ENCODE measurements at places on chromosomes 5 and 9.
A peak's percentile ranks its signal among the peaks of the same experiment; 100 is the strongest.

DNA sequence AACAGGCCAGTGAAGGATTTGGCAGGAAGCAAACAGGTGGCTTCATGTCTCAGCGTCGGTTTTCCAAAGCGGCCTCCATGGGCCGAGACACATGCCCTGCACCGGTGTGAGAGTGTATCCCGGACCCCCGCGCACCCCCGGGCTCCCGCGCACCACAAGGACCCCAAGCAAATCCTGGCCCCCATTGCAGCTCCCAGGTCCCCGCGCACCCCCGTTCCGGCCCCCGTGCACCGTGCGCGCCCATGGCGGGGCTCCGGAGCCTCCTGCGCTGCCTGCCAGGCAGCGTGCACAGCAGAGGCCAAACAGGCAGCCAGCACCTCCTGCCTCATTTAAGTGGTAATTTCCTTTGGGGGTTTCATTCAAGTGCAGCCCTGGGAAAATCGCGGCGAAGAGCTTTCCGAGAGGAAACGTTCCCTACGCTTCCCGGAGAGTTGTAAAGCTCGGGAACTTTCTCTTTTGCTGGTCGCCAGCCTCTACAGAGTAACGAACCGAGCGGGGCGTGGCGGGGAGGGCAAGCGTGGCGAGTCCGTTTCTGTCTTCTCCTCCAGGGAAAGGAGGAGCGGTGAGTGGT is 145.5 kb upstream of the SLC24A2 start:
- DNase-seq: no peak

GRCh38 chr9:100108559-100108958 is 9.5 kb downstream of the INVS start:
- DNase-seq: no peak

GRCh38 chr5:94969174-94969573 is 315.7 kb downstream of the MCTP1 start:
- DNase-seq: no peak

DNA sequence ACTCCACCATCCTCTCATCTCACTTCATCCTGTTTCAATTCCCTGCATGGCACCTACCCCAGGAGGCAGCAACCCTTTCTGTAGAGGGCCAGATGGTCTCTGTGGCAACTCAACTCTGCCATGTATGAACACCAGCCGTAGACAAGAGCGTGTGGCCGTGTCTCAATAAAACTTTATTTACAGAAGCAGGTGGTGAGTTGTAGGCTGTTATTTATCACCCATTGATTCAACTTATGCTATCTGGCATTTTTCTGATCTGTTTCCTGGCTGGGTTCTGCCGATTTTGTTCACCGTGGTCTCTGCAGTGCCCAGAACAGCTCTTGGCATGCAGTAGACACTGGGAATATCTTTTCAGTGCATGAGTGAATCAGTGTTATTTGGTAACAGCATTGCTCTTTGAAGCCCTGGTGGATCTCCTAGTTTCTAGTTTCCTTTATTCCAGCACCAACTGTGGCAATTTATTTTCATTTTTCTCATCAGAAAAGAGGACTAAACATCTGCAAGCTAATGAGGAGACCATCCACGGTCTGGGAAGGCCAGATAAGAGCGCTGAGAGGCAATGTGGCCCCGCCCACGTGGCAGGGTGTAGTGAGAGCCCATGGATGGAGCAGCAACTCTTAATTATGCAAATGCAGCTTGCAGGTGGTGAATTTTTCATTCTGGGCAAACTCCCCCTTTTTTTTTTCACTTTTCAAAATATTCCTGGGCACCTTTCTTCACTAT is 77.9 kb downstream of the CTSL start:
- DNase-seq: no peak

GRCh38 chr5:36646507-36647023 is 40.2 kb downstream of the SLC1A3 start:
- DNase-seq: no peak

DNA sequence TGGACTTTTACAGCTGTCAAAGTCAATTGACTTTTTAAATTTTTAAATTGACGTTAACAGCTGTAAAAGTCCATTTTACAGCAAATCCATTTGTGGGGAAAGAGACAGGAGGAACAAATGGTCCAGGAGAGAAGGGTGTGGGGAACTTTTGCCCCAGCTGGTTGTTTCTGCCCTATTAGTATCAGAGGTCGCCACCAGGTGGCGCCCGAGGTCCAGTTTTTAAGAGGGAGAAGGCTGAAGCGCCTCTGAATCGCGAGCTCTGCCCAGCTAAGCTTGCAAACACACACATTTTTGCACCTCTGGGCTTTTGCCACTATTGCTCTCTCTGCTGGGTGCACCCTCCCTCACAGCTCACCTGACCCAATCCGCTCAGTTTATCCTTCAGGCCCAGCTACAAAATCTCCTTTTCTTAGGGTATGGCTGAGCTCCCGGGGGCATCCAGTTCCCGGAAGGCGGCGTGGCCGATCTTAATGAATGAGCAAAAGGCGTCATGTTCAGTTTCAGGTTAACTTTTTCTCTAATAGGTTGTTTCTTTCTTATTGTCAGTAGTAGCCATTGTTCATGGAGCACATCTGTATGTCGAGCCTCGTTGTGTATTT is 6.3 kb upstream of the TTLL11 start:
- peak; percentile 81 for DNase-seq

DNA sequence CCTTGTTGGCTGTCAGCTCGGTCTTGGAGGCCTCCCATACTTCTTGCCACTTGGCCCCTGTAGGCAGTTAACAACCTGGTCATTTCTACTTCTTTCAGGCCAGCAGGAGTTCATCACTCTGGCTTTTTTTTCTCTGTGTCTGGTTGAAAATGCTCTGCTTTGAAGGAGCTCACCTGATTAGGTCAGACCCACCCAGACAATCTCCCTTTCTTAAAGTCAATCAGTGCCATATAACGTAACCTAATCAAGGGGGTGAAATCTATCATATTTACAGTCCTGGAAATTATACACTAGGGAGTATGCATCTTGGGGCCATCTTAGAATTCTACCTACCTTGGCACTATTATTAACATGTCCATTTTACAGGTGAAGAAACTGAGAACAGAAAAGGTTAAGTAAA is 155.4 kb downstream of the SREK1 start:
- no peak for DNase-seq

- DNase-seq: no peak
Measured at GRCh38 chr5:94422812-94423211, 195.6 kb downstream of the KIAA0825 start.

DNA sequence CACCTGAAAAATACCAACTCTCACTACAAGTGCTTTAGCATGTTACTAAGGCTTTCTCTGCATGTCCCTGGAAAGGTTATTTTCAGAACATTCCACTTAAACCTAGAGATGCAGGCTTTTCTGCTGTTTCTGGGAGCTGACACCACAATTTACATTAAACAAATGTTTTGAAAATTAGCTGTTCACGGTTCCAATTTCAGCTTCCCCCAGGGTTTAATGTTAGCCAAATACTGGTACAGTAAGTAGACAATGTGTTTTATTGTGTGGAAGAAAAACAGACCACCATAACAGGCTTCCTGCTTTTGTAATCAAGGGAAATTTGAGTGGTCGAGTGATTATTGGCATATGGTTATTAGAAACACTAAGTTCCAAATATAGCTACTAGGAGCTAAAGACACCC is 32.0 kb downstream of the MACROH2A1 start:
- DNase-seq: no peak

DNA sequence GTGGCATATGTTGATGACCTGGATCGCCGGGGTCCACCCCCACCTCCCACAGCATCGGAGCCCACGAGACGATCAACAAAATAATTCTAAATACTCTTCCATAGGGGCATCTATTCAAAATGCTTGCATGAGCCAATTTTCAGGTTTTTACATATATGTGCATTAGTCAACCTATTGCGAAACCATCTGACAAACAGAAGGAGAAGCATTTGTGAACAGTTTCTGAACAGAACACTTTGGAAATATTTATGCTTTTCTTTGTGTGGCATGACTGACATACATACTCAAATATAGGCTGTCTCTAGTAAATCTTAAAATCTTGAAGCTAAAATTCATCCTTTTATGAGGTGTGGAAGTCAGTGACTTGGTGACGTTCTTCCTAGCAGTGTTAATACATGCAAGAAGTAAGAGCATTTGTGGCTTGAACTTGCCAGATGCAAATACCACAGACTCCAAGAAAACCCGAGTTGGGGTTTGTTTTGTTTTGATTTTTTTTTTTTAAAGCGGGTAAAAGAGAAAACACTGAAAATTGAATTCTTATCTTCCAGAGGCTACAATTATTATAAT is 5.3 kb downstream of the GPR151 start:
- no peak for DNase-seq

DNA sequence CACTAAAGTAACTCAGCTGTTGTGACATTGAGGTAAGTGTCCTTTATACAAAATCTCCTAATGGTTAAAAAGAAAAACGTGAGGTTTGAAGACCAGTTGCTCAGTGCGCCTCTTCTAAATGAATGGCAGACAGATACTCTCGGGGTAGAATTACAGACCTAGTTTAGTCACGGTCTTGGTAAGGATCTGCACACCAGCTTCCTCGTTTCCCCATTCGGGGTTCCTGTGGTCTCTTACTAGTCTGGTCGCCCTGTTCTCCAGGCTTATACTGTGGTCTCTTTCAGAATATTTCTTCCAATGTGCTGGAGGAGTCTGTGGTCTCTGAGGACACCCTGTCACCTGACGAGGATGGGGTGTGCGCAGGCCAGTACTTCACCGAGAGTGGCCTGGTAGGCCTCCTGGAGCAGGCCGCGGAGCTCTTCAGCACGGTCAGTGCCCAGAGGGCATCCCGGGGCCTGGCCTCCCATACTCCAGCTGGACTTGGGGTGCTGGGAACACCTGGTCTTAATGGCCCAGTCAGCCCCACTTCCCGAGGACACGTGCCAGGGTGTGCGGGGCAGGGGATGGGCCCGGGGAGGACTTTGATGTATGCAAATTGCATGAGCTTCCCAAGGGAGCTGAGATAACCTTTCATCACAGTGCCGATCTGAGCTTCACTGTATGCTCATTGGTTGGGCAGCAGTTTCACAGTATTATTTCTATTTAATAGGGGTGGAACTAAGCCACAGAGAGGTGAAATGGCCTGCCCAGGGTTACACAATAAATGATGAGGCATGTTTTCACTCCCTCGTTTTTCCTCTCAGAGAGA is 224.5 kb downstream of the DOCK8 start:
- DNase-seq: no peak

GRCh38 chr5:55062039-55062779 is 38.2 kb downstream of the GZMK start:
- DNase-seq: peak; percentile 24

DNA sequence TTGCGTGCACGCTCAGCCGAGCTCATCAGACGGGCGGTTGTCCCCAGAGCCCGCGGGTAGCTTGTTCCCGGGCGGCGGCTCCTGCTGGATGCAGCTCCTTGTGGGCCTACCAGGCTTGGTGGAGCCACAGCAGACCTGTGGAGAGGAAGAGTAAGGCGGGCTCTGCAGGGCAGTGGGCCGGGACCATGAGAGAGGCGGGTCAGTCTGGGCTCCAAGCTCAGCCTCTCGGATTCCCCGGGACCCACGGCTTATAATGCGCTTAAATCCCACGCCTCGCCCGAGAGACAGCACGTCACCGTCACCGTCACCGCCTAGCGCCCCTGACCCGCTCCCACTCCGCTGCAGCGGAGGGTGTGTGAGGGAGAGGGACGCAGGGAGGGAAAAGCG is 1.9 kb upstream of the ANKRD18A start:
- DNase-seq: no peak
